Neuronal stem cell (in vitro differentiated cells): ENCODE measurements at places on chromosomes 3 and 15.

- DNase-seq, result no peak
Observed at GRCh38 chr3:9324944-9325343, 37.9 kb upstream of the THUMPD3 start.

DNA sequence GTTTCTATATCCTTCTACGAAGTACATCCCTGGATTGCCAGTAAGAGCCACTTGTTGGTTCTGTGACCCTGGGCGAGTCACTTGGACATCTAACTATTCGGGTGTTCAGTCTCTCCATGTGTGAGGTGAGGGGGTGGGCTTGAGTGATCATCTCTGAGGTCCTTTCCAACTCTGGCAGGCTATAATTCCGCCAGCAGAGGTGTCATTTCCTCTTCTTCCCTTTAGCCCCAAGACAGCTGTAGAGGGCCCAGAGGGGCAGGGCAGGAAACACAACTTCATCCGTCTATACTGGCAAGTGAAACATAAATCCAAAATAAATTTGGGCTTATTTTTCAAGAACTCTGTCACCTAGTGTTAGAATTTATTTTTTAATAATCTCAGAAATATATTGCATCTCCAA is 38.1 kb downstream of the C2CD4A start:
- no peak for DNase-seq

GRCh38 chr15:42494998-42495360 is 455 bp upstream of the SNAP23 start:
- peak; percentile 2 for DNase-seq

GRCh38 chr3:143605233-143605950 is 242.9 kb downstream of the SLC9A9 start:
- DNase-seq, result no peak

GRCh38 chr3:53074761-53075742 is 29.2 kb upstream of the SFMBT1 start:
- no peak for DNase-seq

GRCh38 chr3:35448681-35449080 is 190.6 kb upstream of the ARPP21 start:
- DNase-seq, result no peak

DNA sequence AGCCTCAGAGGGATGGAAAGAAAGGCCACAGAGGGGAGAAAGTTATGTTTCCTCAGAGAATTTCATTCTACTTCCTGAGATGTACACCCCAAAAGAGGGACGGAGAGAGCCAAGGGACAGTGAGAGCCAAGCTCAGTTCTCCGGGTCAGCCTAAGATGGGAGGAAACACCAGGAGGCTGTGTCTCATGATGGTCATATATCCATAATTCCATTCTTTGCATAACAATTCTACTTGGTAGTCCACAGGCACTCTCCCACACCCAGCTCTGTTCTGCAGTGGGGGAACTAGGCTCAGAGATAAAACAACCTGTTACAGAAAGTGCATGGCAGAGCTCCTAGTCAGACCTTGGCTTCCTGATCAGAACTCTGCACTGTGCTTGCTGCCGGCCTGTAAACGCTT is 54.4 kb downstream of the WDR76 start:
- DNase-seq, result no peak

DNA sequence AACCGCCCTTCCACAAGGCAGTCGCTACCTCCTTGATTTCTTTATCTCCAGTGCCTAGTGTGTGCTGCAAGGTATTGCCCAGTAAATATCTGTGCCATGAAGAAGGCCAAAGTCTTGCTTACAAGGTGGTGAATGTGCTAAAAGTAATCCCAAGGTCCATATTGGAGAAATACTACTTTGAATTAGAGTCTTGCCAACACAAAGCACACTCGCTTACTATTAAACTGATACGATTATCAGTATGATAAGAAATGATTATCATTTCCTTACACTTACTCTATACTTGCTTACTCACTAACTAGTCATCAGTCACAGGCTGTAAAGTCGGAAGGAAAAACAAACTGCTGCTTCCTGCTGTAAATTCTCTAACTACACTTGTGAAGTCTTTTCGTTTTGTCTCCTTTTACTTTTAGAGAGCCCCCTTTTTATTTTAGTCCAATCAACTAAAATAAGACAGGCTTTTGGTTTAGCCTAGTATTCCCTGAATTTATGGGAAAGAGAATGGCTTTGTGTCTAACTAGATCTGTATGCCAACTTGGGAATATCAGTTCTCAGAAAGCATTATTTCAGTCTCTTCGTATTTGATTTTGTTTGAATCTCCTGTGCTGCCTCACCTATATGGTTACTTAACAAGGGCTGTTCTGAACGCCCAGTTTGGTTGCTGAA is 107.1 kb upstream of the TSC22D2 start:
- no peak for DNase-seq

DNA sequence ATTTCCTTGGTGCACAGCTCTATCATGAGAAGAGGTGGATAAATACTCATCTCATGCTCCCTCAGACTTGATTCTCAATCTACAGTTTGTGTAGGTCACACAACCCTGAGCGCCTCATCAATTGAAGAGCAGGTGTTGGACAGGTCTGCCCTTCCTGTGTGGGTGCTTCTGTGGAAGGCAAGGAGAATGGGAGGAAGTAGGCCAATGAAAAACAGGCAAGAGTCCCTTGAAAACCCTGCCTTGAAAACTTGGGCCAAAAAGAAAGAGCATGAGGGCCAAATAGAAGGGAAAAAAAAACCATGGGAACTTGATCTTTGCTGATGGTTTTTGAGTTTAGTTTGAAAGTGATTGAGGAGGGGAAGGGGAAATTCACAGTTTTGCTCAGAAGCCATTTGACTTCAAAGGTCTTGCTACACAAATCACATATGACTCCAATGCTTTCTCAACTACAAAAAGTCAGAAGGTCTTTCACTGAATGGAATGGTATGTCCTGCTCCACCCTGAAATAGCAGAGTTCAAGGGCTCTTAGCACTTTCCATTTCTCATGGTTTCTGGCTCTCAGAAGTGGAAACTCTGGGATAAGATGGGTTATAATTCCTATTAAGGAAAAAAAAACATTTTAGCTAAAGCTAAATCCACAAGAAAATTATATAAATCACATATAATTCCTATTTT is 37.2 kb upstream of the TM4SF1 start:
- DNase-seq, result no peak

- DNase-seq, result no peak
Observed at GRCh38 chr15:100718075-100718980, 115.9 kb downstream of the ASB7 start.

DNA sequence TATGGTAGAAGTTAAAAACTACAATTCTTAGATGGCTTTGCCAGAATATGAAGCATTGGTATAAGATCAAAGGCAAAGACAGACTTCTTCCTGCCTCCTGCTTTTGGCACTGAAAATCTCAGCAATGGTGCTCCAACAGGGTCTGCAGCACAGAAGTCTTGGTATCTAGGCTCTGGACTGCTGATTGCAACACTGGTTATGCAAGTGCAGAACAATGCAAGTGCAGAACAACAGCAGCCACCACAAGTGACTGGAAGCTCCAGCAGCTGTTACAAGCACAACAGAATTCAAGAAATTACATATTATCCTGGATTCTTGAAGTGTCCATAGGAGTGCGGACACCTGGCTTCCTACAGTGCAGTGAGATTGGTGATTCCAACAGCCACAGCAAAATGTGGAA is 33.7 kb downstream of the ZBTB20 start:
- DNase-seq, result no peak

DNA sequence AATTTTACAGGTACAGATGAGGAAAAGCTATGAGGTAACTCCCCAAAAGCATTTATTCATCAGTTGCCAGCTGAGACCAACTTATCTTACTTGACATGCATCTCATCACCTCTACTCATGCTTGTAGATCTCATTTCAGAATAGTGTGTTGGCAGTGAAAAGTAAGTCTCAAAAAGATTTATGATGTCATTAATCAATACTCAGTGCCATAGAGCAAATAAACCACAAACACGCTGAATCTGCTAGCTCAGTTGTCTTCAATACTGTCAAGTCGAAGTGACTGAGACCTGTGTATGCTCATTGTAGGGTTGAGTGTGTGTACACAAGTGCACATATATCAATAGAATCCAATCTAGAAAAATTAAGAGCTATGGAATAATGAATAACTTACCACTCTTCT is 413.5 kb downstream of the CNTN3 start:
- DNase-seq, result no peak

DNA sequence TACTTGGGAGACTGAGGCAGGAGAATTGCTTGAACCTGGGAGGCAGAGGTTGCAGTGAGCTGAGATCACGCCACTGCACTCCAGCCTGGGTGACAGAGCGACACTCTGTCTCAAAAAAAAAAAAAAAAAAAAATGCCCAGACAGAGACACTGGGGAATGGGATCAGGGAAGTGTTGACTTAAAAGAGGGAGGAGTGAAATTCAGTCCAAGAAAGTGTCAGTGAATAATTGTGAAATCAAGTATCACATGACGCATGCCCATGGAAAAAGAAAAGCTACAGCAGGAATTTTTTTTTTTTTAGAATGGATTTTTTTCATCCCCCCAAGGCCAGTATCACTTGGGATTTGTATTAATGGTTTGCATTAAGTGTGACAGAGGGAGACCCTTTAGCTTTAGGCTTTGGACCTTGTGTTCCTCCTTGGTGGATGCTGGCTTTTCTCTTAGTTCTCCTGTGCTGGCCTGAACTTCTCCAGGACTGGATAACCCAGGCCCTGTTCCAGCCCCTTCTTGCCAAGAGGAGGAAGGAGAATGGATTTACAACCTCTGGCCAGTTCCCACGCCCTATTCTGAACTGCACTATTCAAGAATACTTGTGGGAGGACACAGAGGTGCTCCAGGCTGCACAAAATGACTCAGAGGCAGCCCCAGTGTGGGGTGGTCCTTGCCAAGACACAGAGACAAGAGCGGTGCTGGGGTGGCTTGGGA is 36.7 kb upstream of the ZNF774 start:
- no peak for DNase-seq

DNA sequence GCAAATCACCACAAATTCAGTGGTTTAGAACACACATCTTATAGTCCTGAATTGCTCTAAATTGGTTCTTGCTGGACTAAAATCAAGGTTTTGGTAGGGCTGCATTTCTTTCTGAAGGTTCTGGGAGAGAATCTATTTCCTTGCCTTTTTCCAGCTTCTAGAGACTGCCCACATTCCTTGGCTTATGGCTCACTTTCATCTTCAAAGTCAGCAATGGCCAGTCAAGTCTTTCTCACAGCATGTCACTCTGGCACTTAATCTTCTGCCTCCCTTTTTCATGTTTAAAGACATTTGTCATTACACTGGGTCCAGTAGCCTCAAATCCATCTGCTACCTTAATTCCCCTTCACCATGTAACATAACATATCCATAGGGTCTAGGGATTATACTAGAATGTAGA is 149.0 kb downstream of the NEK10 start:
- DNase-seq, result no peak

DNA sequence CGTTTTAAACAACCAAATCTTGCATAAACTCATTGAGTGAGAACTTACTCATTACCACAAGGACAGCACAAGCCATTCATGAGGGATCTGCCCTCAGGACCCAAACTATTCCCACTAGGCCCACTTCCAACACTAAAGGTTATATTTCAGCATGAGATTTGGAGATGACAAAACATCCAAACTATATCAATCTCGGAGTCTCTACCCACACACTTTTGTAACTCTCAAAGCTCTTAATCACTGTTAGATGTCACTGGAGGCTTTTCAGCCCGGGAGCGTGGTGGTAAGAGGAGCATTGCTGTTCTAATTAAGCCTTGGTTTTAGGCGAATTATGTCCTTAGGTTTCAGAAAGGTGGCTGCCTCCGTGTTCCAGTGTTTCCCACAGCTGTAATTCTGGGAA is 86.3 kb downstream of the CNTN6 start:
- DNase-seq, result no peak

DNA sequence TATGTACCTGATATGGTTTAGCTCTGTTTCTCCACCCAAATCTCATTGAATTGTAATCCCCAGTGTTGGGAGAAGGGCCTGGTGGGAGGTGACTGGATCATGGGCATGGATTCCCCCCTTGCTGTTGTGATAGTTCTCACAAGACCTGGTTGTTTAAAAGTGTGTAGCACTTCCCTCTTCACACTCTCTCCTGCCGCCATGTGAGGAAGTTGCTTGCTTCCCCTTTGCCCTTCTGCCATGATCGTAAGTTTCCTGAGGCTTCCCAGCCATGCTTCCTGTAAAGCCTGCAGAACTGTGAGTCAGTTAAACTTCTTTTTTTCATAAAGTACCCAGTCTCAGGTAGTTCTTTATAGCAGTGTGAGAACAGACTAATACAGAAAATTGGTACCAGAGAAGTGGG is 93.1 kb downstream of the C3orf70 start:
- DNase-seq, result no peak

DNA sequence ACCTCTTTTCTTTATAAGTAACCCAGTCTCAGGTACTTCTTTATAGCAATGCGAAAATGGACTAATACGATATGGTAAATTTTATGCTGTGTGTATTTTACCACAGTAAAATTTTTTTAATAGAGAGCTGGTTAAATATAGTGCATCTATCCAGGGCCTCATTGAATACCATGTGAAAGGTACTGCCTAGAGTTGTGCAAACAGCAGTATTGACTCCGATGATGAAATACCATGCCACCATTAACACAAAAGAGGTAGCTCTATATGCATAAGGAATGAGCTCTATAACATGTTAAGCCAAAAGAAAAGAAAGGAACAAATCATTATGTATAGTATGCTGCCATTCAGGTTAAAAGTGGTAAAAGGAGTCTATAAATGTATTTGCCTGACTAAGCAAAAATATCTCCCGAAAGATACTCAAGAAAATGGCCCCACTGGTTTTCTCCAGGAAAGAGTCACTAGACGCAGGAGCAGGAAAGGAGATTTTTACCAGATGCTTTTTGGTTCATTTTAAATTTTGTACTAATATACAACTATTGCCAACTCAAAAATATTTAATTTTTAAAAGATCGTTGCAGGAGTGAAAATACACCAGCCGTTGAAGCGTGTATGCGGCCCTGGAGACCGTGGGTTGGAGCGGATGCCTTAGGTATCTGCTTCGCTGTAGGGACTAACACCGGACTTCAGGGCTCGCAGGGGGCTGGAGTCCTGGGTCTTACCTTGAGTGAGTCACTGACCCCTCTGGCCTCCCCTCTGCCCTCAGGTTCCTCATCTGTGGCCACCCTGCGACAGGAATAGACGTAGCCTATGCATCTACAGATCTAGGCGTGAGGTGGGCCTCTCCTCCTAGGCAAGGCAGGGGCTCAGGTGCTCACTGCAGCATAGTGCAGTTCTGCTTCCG is 120.1 kb downstream of the CHSY1 start:
- no peak for DNase-seq

GRCh38 chr3:61682671-61683548 is 121.5 kb downstream of the PTPRG start:
- DNase-seq, result no peak

DNA sequence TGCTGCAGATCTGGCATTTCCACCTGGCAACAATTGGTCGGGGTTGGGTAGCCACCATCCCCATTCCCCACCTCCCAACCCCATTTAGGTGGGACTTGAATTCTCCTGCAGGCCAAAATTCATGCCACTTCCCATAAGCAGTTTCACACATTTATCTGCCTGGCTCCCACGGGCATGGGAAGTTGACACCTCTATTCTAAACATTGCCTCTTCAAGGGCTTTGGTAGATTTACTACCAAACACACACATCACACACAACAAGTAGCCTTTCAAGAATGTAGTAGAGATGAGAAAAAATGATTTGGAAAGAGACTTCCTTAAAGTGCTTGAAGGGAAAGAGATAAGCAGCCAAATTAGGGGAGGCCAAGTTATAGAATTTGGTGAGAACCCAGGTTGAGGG is 30.9 kb downstream of the ZBTB38 start:
- DNase-seq, result no peak
